Neural crest cell (in vitro differentiated cells): ENCODE measurements at places on chromosomes 4 and X. TPM values are rescaled to one million over a fixed set of nuclear protein-coding genes. Genes with fewer than 3 reads are reported as not detected.
A peak's percentile ranks its signal among the peaks of the same experiment; 100 is the strongest.

DNA sequence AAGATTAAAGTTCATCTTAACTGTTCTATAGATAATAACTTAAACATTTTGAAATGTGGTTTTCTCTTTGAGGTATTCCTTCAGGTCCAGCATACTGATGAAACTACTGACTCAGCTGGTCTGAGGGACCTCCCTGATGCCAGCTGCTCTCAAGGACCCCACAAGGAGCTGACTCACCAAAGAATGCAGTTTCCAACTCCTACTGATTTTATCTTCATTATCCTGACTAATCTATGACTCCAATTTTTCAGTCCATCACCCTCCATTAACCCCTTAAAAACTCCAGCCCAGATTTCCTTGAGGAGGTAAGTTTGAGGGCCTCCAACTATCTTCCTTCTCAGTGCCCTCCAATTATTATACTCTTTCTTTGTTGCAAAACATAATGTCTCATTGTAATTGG, 1.4 kb upstream of the UGT2B4 start:
- H3K4me1 ChIP-seq = no peaks in the 10 kb centered on the region

The ADH1B gene
- total RNA-seq = not detected in 2 replicates

- H3K27me3 ChIP-seq = no peaks in the 10 kb centered on the region
- DNase-seq = no peak
- H3K4me1 ChIP-seq = no peaks in the 10 kb centered on the region
- H3K36me3 ChIP-seq = no peaks in the 10 kb centered on the region
These were observed 141.9 kb upstream of the FAM241A start for GRCh38 chr4:112003231-112003907.

- no peak for DNase-seq
- H3K27me3 ChIP-seq = no peaks in the 10 kb centered on the region
- no peaks in the 10 kb centered on the region for H3K36me3 ChIP-seq
These were observed 72.1 kb upstream of the ETNPPL start for GRCh38 chr4:108834835-108835384.

DNA sequence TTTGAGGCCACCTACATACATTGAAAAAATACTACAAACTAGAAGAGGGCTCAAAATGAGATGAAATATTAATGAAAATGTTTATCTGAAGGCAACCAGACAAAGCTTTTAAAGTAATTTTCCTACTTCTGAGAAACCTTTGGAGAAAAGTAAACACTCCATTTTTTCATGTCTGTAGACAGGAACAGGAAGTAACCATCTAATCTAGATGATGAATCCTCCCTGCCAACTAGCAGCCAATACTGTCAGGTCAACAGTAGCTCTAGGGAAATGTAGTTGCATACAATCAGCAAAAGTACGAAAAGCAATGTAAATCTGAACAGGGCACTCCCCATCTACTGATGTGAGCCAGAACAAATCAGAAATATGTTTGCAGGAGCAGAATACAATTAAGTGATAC, 49.0 kb downstream of the AMMECR1 start:
- no peak for DNase-seq
- H3K4me1 ChIP-seq = no peaks in the 10 kb centered on the region
- H3K27me3 ChIP-seq = no peaks in the 10 kb centered on the region
- H3K36me3 ChIP-seq = no peaks in the 10 kb centered on the region
- no peak overlapping the region for H3K4me3 ChIP-seq
- no peak overlapping the region for H3K27ac ChIP-seq

The CYP2U1 gene
- total RNA-seq = 7.6 and 8.4 TPM in 2 replicates

- H3K27me3 ChIP-seq = no peaks in the 10 kb centered on the region
- peak overlapping the region; percentile 53 for H3K27ac ChIP-seq
- H3K36me3 ChIP-seq = peaks cover 11% of the 10 kb centered on the region
- DNase-seq = no peak
- no peak overlapping the region for H3K4me3 ChIP-seq
These were observed 34.8 kb downstream of the DOCK11 start for GRCh38 chrX:118530219-118530911.

GRCh38 chr4:181202240-181202639, 1041.0 kb upstream of the TENM3 start:
- peaks cover 51% of the 10 kb centered on the region for H3K4me1 ChIP-seq
- H3K27me3 ChIP-seq = no peaks in the 10 kb centered on the region
- peak overlapping the region; percentile 89 for H3K27ac ChIP-seq

- H3K27ac ChIP-seq = no peak overlapping the region
- H3K4me1 ChIP-seq = no peaks in the 10 kb centered on the region
- no peak overlapping the region for H3K4me3 ChIP-seq
- no peaks in the 10 kb centered on the region for H3K27me3 ChIP-seq
These were observed 806.0 kb downstream of the ADGRL3 start for GRCh38 chr4:62006108-62006507.

The SPIN3 gene
- total RNA-seq = 16.2 and 18.1 TPM in 2 replicates

DNA sequence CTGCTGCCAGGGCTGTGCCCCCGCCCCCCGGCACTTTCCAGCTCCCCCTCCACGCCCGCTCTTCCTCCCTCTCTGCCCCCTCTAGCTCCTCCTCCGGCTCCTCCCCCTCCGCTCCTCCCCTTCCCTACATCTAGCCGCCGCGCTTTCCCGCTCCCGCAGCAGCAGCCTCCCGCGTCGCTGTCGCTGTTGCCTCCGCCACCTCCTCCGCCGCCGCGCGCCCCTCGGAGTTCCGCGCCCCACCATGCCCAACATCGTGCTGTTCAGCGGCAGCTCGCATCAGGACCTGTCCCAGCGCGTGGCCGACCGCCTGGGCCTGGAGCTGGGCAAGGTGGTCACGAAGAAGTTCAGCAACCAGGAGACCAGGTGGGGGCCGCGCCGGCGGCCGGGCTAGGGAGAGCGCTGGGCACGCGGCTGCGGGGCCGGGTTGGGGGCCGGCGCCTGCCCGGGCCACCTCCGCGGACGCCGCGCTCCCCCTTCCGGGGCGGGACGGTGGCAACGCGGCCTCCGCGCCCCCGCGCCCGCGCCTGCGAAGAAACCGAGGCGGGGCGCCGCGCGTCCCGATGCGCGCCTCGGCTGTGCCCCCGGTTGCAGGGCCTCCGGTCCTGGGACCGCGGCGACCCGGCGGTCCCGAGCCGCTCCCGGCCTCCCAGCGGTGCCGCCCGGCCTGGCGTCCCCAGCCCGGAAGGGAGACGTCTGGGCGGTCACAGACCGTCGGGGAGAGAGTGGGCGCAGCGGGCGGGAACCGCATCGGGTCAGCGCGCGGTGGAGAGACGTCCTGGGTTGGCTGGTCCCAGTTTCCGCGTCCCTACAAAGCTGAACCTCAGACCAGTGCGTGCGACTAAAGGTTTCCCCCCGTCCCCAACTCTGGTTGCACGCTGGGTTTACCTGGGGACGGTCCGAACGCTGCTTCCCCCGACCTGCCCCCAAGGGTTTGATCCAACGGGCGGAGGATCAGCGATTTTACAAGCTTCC, at the start of gene PRPS2:
TSS of gene PRPS2 (plus strand) at position 156 of the 972 bp plus-strand sequence. CDS start at position 242, 86 bp downstream.
- peak within 1 kb of the TSS; percentile 88 for H3K4me3 ChIP-seq
- peaks cover 10% of the 10 kb centered on the region for H3K4me1 ChIP-seq
- H3K27ac ChIP-seq = peak within 1 kb of the TSS; percentile 67

- no peak overlapping the region for H3K27ac ChIP-seq
- peak overlapping the region; percentile 66 for H3K4me3 ChIP-seq
- no peak for DNase-seq
- H3K27me3 ChIP-seq = peaks cover 3% of the 10 kb centered on the region
These were observed 2.6 kb downstream of the MCUB start for GRCh38 chr4:109562457-109563239.

DNA sequence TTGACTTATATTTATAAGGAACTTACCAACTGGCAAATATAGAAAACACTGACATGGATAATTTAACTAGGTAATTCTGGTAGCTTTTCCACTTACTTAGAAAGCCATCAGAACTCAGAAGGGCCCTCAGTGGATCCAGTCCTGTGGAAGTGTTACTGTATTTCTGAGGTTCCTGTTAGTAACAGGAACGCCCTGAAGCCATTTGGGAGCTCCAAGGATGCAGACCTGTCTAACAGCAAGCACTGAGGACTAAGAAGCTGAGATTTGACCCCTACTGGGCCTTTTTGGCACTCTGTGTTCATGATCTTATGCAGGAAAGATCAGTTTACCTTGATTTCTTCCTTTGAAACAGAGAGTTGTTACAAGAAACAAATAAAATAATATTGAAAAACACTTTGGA, 46.0 kb upstream of the TLL1 start:
- peaks cover 3% of the 10 kb centered on the region for H3K4me1 ChIP-seq
- no peaks in the 10 kb centered on the region for H3K27me3 ChIP-seq
- peaks cover 4% of the 10 kb centered on the region for H3K36me3 ChIP-seq

DNA sequence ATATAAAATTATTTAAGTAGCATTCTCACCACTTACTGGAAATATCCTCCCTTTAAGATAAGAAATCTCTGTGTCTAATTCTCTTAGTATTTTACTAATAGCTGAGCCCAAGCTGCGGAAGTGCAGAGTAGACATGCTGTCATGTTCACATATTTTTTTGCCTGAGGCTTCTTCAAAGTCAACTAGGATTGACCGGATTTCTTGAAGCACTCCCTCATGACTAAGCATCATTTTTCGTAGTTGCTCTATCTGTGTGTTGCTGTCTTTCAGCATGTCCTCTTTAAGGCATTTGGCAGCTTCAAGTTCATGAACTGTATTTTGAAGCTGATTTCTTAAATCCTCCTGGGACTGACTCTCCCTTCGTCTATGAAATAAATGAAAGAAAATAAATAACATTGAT, 36.9 kb downstream of the CCDC158 start:
- DNase-seq = no peak
- peaks cover 46% of the 10 kb centered on the region for H3K27me3 ChIP-seq
- no peak overlapping the region for H3K27ac ChIP-seq
- H3K4me3 ChIP-seq = no peak overlapping the region
- peaks cover 10% of the 10 kb centered on the region for H3K36me3 ChIP-seq
- no peaks in the 10 kb centered on the region for H3K4me1 ChIP-seq

GRCh38 chrX:19576742-19577141, 61.4 kb upstream of the MAP3K15 start:
- H3K27ac ChIP-seq = no peak overlapping the region
- H3K27me3 ChIP-seq = no peaks in the 10 kb centered on the region
- no peaks in the 10 kb centered on the region for H3K4me1 ChIP-seq
- H3K36me3 ChIP-seq = peaks cover 9% of the 10 kb centered on the region

DNA sequence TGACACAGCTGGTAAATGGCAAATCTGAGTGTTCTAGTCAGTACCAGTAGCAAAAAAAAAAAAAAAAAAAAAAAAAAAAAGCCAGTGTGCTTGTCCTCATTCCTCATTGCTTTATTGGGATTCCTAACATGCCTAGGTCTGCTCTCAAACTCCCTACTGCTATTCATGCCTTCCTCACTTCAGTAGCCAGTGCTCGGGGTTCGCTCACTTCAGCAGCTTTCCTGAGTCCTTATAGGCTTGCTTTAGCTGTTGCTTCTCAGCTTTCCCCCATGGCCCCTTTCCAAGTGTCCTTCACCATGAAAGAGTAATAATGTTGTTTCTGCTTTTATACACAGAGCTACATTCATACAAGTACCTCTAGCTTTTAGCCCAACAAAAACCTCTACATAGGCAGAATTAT, 30.8 kb downstream of the SLITRK2 start:
- peaks cover 2% of the 10 kb centered on the region for H3K36me3 ChIP-seq
- no peaks in the 10 kb centered on the region for H3K27me3 ChIP-seq
- H3K27ac ChIP-seq = no peak overlapping the region
- DNase-seq = no peak
- H3K4me1 ChIP-seq = peaks cover 16% of the 10 kb centered on the region

DNA sequence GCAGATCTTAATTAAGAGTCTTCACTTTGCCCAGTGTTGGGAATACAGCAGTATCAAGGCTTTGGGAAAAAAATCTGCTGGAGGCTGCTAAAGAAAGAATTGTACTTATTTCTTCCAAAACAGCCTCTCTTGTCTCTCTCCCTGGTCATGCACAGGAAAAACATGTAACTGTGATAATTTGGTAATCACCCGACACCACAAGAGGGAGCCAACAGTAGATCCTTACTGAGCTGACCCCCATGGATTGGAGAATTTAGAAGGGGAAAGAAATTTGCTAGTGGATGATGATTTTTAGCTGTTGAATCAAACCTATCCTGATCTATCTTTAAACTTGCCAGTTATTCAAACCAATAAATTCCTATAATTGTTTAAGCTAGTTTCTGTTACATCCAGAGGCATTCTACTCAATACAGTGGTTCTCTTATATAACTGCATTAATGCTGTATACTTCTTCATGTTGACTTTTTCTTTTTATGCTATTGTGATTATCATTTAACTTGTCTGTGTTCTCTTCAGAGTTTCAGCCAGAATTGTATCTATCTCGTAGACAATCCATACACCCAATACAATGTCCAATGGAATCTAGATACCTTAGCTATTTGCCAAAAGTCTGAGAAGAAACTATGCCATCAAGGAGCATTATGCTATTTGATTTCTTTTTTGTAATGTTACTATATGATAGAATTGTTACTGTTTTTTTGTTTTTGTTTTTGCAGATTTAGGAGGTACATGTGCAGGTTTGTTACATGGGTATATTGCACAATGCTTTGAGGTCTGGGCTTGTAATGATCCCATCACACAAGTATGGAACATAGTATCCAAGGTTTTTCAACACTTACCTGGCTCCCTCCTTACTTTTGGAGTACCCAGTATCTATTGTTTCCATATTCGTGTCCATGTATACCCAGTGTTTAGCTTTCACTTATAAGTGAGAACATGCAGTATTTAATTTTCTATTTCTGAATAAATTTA, 31.3 kb upstream of the ARHGEF38 start:
- no peaks in the 10 kb centered on the region for H3K4me1 ChIP-seq
- H3K36me3 ChIP-seq = no peaks in the 10 kb centered on the region
- H3K4me3 ChIP-seq = no peak overlapping the region
- peak; percentile 43 for DNase-seq

- no peaks in the 10 kb centered on the region for H3K36me3 ChIP-seq
- DNase-seq = no peak
- H3K27ac ChIP-seq = no peak overlapping the region
- H3K4me3 ChIP-seq = no peak overlapping the region
- no peaks in the 10 kb centered on the region for H3K4me1 ChIP-seq
- peaks cover 4% of the 10 kb centered on the region for H3K27me3 ChIP-seq
These were observed 30.4 kb downstream of the ADH7 start for GRCh38 chr4:99404595-99405287.

DNA sequence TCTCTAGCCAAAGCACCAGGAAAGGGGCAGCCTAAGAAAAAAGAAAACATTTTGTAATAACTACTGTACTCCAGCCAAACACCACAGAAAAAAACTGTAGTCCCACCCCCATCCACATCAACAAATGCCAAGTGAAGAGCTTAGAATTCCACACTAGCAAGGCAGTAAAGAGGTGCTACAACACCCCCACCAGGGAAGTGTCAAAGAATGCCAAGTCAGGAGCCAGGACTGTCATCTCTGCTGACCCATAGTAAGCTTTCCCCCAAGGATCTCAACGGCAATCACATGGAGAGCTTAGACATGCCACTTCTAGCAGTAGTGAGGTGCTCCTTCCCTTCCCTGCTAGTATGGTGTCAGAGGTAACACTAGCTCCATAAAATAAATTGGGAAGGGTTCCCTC, 34.4 kb upstream of the CCDC160 start:
- H3K4me1 ChIP-seq = peaks cover 4% of the 10 kb centered on the region
- no peaks in the 10 kb centered on the region for H3K27me3 ChIP-seq
- DNase-seq = no peak
- no peak overlapping the region for H3K4me3 ChIP-seq

DNA sequence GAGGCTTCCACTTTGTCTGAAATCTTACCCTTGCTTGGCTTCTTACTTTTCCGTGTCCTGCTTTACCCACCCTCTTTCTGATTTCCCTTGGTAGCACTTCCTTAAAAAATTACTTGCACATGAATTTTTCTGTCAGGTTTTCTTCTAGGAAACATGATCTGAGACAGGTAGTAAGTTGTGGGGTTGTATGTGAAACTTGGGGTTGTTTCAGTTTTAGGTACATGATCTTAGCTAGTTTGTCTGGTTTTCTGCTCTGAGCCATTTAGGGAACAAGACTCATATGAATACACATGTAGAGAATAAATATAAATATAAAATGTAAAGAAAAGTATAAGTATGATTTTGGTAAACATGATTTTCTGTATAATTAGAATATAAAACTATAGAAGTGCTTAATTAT, 17.4 kb upstream of the ARMCX2 start:
- no peak overlapping the region for H3K4me3 ChIP-seq
- no peak overlapping the region for H3K27ac ChIP-seq
- no peak for DNase-seq
- H3K4me1 ChIP-seq = peaks cover 4% of the 10 kb centered on the region
- no peaks in the 10 kb centered on the region for H3K36me3 ChIP-seq
- H3K27me3 ChIP-seq = no peaks in the 10 kb centered on the region
